CD14-positive monocyte (primary cell): ENCODE measurements at places on chromosomes 16 and 17. TPM values are rescaled to one million over a fixed set of nuclear protein-coding genes. Genes with fewer than 3 reads are reported as not detected.
A peak's percentile ranks its signal among the peaks of the same experiment; 100 is the strongest.

DNA sequence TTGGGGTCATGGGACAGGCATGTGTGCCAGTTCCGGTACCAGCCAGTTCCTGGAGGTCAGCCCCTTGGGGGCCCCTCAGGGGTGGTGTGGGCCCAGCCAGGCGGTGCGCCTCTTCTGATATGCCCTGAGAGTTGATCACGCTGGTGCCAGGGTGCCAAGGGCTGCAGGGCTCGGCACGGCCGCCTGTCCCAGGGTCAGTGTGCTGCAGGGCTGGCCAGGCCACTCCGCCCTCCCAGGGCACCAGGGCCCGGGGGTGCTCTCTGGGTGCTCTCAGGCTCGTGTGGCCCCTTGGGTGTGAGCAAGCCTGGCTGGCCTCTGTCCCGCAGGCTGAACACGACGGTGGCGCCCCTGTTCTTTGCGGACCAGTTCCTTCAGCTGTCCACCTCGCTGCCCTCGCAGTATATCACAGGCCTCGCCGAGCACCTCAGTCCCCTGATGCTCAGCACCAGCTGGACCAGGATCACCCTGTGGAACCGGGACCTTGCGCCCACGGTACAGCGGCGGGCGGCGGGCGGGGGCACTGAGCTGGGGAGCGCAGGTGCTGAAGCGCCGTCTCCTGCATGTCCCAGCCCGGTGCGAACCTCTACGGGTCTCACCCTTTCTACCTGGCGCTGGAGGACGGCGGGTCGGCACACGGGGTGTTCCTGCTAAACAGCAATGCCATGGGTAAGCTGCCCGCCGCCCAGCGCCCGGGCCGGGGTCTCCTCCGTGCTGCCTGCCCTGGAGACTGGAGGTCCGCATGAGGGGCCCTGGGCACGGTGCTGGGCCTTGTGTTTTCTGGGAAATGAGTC lies 6.0 kb downstream of the GAA start:
- no peak for DNase-seq

DNA sequence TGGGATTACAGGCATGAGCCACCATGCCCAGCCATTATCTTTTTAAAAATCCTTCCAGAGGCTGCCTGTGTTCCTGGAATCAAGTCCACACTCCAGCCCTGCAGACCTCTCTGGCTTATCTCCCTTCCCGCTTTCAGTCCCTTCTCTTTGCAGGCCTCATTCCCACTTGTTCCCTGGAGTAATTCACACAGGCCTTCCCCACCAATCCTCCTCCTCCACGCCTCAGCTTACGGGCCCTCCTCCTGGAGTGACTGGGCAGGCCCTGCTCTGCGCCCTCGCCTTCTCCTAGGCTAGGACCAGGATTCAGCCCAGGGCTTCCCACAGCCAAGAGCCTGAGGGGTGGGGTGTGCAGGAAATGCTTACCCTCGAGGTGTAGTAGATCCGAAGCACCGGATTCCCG lies 2.8 kb downstream of the CDIPT start:
- no peak for DNase-seq

DNA sequence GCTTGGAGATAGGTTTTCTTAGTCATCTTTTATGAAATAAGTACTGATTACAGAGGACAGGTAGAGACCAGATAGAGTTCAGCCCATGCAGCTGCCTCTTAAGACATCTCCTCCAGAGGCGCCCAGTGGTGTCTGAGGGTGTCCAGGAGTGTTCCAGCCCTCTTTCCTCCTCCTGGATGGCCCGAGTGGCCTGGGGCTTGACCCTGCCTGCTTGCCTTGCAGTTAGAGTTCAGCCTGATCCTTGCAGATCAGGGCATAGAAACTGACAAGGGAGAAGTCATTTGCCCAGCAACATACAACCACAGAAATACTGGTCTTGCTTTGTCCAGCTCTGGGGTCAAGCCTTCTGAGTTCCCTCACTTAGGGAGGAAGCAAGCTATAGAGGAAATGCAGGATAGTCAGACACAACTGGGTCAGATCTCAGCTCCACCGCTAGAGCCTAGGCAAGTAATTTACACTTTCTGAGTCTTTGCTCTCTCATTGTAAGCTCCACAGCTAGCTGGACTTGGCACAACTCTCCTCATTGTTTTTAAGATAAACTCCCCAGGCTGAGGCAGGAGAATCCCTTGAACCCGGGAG lies 3.6 kb upstream of the CCL1 start:
- no peak for DNase-seq

DNA sequence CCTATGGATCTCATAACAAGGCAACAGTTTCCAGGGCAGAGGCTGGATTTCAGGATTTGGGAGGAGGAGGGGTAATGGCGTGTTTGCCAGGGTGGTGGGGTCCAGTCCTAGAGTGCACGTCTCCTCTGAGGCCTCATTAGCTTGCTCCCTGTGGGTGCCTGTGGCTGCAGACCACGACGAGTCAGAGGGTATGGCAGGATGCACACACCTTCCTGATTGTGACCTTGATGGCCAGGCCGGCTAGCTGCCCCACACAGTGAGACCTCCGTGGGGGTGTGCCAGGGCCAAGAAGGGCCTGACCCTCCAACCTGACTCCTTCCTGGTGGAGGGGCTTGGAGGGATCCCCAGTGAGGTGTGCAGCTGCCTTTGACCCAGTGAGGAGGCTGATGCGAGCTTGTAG lies 4.0 kb upstream of the SMTNL2 start:
- no peak for DNase-seq

DNA sequence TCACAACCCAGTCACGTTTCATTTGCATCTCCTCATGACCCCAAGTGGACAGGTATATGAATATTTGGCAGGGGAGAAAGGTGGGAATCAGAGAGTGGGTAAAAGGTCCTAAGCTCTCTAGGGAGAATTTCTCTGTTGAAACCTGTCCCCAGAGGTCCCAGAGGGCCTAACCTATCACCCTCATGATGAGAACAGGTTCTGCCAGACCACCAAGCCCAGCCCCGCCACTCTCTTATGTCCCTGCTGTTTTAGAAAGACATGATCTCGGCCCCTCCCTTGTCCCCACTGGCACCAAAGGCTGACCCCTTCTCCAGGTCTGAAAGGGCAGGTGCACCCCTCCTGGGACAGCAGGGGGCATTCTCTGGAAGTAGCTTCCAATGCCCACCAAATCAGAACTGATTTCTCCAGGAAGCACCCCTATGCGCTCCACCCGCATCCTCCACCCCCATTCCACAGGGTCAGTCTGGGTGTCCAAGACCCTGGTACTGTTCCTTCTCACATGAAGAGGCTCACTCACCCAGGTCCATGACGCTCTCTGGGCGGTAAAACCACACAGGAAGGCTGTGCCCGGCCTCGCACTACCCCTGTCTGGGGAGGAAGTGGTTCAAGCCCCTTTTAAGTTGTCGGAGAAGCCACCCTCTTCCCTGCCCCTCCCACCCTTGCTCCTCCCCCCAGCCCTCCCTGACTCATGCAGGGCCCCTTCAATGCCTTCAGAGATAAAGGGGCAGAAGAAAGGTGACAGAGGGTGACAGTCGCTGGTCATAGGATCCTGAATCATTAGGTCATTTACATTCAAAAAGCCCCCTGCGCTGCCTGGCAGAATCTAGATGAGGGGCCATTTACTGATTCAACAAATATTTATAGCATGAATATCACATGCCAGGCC lies at the start of gene CCR7:
Gene CCR7, minus strand, starts transcription at position 590 of the 886 bp plus-strand sequence. Its CDS starts 63 bp downstream, at position 527.
- DNase-seq, result peak; percentile 61

DNA sequence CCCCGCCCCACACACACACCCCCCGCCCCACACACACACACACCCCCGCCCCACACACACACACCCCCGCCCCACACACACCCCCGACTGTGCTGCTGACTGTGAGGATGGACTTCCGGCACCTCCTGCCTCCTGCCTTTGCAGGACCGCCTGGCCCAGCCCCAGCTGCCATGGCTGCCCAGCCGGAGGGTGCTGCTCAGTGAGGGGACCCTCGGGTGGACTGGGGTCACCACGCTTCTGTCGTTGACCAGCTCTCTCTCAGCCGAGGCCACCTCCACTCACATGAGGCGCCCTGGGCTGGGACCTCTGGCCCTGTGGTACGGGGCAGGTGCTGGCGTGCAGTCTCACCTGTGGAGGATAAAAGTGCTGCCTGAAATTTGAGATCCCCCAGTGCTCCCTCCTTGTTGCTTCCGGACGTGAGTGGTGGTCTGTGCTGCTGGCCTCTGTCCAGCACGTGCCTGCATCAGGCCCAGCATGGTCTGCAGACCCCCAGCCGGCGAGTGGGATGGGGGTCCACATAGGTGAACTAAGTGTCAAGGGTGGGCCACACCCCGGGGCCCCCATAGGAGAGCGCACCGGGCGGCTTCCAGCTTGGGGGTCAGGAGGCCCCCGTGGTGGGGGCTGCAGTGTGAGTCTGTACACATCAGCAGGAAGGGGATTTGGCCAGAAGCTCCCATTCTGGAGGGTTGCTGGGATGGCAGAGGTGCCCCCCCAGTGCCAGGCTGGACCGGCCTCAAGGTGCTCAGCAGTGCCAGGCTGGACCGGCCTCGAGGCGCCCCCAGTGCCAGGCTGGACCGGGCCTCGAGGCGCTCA lies 11.2 kb downstream of the METRNL start:
- DNase-seq, result no peak

- DNase-seq, result no peak
Measured at GRCh38 chr17:66185862-66186261, 6.1 kb downstream of the CEP112 start.

DNA sequence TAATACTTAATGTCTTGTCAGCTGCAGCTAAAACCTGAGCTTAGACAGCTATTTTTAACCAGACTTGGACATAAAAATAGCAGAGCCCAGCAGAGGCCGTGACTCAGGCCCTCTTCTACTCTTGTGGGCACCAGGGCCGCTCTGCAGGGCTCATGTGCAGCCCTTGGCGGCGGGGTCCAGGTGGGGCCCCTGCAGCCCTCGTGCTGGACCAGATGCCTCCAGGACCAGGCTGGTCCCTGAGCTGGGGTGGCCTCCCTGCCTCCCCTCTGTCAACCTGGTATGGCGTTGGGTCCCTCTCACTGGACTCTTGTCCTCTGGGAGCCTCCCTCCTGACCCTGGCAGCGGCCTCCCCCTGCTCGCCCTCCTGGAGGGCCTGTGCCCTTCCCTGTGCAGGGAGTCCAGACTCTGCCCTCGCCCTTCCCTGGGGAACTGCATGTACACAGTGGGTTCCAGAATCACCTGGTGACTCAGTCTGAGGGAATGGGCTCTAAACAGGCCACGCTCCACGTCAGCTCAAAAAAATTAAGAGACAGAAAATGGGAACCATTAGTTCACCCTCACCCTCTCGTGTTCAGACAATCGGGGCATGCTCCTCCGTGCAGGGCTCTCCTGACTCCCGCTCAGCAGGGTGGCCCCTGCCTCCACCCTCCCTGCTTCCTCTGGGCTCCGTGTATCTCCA lies 9.7 kb downstream of the CDK5R1 start:
- no peak for DNase-seq

DNA sequence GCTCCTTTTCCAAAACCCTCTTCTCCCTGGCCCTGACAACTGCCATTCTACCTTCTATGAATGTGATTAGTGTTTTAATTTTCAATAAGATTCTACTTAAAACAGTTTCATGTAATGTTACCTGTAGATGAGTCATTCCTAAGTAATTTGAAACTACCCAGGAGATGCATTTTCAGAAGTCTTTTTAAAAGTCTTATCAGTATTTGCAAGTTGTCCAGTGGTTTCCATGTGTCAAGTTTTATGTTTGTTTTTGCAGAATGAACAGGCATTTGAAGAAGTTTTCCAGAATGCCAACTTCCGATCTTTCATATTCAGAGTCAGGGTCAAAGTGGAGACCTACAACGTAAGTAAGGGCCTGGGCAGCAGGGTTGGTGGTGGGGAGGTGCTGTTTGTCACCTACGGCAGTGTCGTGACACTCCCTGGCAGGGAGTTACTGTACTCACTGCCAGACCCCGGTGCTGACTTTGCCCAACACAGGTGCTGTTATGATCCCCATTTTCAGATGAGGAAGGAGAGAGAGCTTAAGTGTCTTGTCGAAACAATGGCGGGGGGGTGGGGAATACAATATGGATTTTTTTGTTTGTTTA lies 65.0 kb downstream of the RPA1 start:
- DNase-seq, result no peak

DNA sequence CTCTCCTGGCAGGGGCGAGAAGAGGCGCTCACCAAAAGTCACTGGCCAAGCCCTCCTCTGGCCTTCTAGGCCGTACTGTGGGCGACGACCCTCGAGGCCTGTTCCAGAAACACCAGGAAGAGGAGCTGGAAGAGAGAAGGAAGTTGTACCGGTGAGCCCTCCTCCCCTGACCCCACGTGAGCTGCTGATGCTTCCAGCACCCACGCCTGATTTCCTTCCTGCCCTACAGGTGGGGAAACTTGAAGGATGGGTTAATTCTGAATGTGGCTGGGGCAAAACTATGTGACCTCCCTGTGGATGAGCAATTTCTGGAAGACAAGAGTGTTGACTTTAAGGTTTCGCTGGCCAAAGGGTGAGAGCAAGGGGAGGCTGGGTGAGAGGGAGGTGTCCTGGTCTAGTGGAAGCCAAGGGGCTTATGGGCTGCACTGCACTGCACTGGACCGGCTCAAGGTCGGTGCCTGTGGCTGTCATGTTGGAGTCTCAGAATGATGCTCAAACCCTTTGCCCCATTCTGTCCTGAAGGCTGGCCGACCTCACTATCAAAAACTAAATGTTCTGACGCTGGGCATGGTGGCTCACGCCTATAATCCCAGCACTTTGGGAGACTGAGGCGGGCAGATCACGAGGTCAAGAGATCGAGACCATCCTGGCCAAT lies 6.2 kb downstream of the C17orf100 start:
- DNase-seq, result no peak

DNA sequence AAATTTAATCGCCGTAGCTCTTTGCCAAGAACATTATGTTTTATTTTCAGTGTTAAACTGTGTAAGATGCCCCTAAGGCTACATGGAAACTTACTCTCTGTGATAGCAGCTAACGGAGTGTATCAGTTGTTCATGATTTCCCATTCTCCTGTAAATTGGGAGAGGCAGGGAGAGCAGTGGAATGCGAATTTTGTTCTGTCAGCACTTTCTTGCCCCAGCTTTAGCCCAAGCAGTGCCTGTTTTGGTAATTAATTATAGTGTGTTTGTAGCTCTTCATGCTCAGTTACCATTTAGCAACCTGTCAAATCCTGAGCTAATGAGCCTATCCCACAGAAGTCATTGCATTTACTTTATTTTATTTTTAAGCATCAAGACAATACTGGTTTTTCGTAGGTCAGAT lies 475.1 kb upstream of the RBFOX1 start:
- DNase-seq, result no peak

GRCh38 chr16:57261806-57262205 lies 16.7 kb downstream of the ARL2BP start:
- DNase-seq, result no peak

DNA sequence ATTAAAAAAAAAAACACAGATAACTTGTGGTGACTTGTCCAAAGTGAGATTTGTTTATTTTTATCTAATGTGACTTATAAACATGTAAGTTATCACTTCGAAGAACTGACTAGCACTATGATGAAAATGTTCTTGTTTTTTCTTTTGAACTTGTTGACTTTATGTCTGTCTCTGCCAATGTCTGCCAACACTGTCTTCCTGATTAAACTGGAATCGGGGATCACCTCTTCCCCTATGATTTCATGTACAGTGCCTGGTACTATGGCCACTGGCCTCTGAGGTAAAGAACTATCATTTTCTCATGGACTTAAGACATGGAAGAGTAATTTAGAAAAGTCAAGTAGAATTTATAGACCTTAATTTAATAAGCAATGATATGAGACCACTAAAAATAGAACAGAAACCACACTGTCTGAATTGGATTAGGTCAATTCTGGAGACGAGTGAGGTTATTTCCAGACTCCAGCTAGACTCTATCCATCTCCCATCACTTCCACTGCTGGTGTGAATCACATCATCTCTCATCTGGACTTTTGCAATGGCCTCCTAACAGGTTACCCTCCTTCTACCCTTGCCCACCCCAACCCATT lies 8.9 kb downstream of the C17orf78 start:
- DNase-seq, result no peak

Gene INCA1
- polyA plus RNA-seq, result 0.44 TPM

Gene CCL8
- 0.98 TPM for polyA plus RNA-seq
